Naive thymus-derived CD8-positive, alpha-beta T cell (primary cell): ENCODE measurements at places on chromosomes 4 and X. TPM values are rescaled to one million over a fixed set of nuclear protein-coding genes. Genes with fewer than 3 reads are reported as not detected.

WNK3 gene
- 0.25 TPM for polyA plus RNA-seq

TCEAL6 gene
- not detected for polyA plus RNA-seq

TKTL1 gene
- 39.0 TPM for polyA plus RNA-seq

SPANXN3 gene
- polyA plus RNA-seq, result not detected

RADX gene
- polyA plus RNA-seq, result 3.1 TPM

EREG gene
- polyA plus RNA-seq, result not detected

TMEM31 gene
- polyA plus RNA-seq, result not detected

SYP gene
- polyA plus RNA-seq, result 0.40 TPM

BMP3 gene
- polyA plus RNA-seq, result 0.03 TPM

GPR34 gene
- polyA plus RNA-seq, result 0.18 TPM

SLC10A7 gene
- polyA plus RNA-seq, result 12.0 TPM

VEGFC gene
- not detected for polyA plus RNA-seq

EMD gene
- 35.5 TPM for polyA plus RNA-seq

SPIN2A gene
- polyA plus RNA-seq, result not detected

RPS6KA6 gene
- polyA plus RNA-seq, result not detected

IL2RG gene
- polyA plus RNA-seq, result 920 TPM

SPANXD gene
- not detected for polyA plus RNA-seq

TMEM154 gene
- 28.4 TPM for polyA plus RNA-seq

KCTD8 gene
- polyA plus RNA-seq, result not detected

XK gene
- polyA plus RNA-seq, result not detected

GLUD2 gene
- polyA plus RNA-seq, result 0.35 TPM

RAB9A gene
- 17.3 TPM for polyA plus RNA-seq
